T-helper 1 cell (primary cell): ENCODE measurements at places on chromosomes 12 and 14.

DNA sequence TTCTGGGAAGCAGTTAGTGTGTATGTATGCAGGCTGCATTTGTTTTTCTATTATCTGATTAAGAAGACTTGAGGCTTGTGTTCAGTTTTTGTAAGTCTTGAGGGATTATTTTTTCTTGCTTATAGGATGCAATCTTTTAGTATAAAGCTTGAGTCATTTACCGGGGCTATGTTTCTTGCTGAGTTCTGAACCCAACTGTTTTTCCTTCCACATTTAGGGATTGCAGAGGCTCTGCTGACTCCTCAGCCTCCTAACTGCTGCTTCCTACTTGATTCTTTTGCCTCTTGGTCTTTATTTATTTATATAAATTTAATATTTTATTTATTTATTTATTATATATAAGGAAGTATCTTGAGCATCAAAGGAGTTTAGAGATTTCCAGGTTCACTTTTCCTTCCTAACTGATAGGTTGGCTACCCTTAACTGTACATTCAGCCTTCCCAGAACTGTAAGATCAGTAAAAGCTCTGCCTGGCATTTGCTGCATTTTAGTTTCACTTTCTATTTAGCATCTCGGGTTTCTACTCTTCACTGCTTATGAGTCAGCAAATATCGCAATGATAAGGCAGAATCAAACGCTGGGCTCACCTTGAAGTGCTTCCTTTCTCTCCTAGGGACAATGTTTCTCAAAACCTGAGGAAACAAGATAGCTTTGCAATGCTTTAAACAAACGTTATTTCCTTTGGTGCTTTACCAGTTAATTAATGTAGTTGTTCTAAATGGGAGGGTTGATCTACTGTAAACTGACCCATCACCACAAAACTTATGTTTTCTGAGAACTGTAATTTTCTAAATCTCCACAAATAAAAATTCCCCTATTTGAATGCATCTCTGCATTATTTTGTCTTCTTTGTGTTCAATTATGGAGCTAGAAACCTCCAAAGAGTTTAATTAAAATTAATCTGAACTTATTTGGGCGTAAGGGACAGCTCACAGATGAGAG is 1183.7 kb upstream of the TMEM132C start:
- no peak for DNase-seq

- DNase-seq: no peak
Measured at GRCh38 chr12:94623161-94623920, 27.0 kb downstream of the TMCC3 start.

DNA sequence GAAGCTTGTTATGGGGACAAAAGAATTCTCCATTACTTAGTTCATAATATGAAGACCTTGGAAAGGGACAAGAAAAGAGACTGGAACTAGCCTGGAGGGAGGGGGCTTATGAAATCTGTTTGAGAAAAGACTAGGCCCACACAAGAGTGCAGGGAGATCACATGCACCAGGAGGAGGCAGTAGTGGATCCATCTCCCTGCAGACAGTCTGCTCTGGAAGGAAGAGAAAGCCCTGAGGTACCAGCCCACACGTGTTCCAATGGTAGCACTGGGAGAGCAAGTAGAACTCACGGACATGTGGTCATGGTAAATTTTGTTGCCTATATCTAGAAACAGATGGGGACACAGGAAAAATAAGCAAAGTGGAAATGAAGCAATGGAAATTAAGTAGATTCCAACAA is 445.4 kb downstream of the SOX5 start:
- no peak for DNase-seq

GRCh38 chr12:65465766-65466547 is 187.5 kb downstream of the MSRB3 start:
- DNase-seq: no peak

DNA sequence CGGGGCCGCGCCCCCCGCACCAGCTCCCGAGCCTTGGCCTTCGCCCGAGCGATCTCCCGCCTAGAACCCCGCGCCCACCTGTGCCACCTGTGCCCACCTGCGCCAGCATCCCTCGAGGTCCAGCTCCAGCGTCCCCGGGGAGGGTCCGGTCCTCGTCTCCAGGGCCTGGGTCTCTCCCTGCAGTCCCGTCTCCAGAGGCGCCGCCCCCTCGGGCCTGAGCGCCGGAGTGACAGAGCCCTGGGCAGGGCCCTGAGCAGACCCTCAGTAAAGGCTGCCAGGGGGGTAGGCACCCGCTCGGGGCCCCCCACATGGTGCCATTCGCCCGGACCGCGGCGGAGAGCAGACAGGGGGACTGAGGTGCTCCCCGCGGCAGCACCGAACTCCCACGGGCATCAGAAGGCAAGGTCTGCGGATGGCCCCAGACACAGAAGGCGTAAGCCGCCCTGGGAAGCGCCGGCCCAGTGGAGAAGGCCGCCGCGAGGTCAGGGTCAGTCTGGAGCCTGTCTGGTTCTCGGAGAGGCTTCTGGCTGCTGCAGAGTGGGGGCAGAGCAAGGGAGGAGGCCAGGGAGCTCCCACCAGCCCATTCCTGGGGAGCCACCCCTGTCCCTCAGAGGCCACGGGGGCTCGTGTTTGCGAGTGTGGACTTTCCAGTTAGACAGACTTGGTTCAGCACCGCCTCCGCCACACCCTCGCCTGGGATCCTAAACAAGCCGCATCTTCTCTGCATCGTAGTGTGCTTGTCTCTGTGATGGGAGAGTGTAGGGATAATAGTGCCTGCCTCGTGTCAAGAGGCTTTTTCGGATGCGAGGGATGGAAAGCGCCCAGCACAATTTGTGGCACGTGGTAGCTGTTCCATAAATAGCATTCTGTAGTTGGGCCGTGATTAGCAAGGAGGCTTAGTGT is 1.1 kb upstream of the PPP1R13B start:
- no peak for DNase-seq

GRCh38 chr12:118704527-118705241 is 276.7 kb upstream of the SRRM4 start:
- no peak for DNase-seq

DNA sequence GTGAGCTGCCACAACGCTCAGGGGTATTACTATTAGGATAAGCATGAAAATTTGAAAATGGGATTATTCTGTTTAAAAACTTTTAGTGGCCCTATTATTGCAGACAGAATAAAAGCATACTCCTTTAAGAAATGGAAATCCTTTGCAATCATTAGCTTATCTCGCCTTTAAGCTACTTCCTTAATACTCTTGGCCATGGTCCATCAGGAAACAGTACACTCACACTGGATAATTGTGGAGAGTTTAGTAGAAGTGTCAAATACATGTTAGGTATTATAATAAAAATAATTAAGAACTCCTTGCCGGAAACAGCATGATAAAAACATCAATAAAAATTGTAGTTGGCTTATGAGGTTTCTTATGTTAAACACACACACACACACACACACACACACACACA is 100.4 kb upstream of the PPFIA2 start:
- no peak for DNase-seq

GRCh38 chr14:96574633-96575632 is 72.8 kb downstream of the PAPOLA start:
- no peak for DNase-seq

GRCh38 chr12:65074932-65075331 is 46.2 kb downstream of the WIF1 start:
- DNase-seq: no peak

- DNase-seq: no peak
Measured at GRCh38 chr12:93734784-93735183, 57.6 kb downstream of the CRADD start.

DNA sequence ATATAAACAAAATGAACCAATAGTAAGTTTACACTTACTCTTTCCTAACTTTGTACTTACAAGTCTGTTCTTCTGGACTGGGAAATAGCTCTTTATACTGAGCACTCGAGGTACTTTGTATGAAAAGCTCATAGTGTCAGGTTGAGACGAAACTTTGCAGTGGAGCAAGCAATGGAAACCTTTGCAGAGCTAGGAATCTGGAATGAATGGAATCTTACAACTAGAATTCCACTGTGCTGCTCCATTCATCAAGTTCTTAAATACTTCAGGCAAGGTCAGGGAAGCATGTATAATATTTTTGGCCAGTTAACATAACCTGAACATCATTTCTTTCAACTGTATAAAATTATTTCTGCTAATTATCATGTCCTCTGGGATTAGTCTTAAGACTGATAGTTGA is 1327.5 kb upstream of the FLRT2 start:
- no peak for DNase-seq

GRCh38 chr12:67877727-67878126 is 111.5 kb upstream of the IFNG-AS1 start:
- DNase-seq: no peak

DNA sequence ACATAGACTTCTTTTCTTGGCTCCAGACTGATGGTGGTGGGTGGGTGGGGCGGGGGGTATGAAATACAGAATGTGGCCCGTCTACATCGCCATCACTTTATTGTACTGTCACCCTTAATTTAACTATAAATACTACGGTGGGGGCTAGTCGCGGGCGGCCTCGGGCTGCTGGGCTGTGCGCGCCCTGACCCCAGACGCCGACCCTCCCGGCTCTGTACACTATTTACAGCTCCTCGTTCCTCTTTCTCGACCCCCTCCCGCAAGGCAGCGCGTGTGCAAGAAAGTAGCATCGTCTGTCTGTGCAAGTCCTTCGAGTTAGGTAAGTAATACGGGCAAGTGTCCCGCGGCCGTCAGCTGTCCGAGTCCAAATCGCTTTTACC is 1.8 kb downstream of the GSC start:
- DNase-seq: no peak

- DNase-seq: no peak
Measured at GRCh38 chr12:64912516-64913255, 88.2 kb downstream of the TBC1D30 start.

GRCh38 chr12:88063375-88063774 is 34.2 kb upstream of the C12orf50 start:
- DNase-seq: no peak

- DNase-seq: no peak
Measured at GRCh38 chr12:107464644-107465043, 221.0 kb upstream of the PWP1 start.

- no peak for DNase-seq
Measured at GRCh38 chr14:95370076-95370475, 50.4 kb upstream of the CLMN start.

DNA sequence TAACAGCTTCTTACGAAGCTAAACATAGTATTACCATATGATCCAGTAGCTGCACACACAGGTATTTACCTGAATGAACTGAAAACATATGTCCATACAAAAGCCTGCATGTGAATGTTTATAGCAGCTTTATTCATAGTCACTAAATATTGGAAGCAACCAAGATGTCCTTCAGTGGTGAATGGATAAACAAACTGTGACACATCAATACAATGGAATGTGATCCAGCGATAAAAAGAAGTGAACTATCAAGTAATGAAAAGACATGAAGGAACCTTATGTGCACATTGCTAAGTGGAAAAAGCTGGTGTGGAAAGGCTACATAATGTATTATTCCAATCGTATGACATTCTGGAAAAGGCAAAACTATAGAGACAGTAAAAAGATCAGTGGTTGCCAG is 38.1 kb upstream of the JDP2 start:
- no peak for DNase-seq

- no peak for DNase-seq
Measured at GRCh38 chr14:34039428-34040047, 88.7 kb upstream of the EGLN3 start.

- DNase-seq: no peak
Measured at GRCh38 chr12:63047146-63047545, 103.9 kb downstream of the AVPR1A start.

- DNase-seq: no peak
Measured at GRCh38 chr12:56758728-56759262, 4.3 kb upstream of the HSD17B6 start.

GRCh38 chr12:130087222-130087621 is 75.0 kb upstream of the FZD10 start:
- no peak for DNase-seq

GRCh38 chr14:33332497-33332896 is 393.8 kb downstream of the NPAS3 start:
- no peak for DNase-seq

DNA sequence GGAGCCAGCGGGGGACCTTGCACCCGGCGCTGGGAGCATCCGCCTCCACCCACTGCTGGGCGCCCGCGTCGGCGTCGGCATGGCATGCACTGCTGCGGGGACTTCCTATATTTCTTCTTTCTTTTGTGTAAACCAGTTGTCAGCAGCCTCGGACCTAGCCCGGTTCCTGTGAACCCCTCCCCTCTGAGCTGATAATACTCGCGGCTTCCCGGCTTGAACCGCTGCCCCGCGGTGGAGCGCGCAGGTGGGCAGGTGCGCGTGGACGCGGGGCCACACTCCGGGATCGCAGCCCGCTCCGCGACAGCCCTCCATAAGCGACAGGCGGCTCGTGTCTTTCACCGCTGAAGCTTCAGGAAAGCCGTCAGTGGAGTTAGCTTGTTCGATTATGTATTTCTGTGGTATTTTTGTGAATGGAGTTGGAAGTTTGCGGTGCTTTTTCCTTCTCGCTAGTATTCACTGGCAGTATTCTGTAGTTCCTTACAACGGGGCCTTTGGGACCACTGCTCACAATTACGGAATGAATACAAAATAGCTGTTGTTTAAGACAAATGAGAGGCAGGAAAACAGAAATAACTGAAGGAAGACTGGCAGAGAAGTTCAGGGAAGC is 870 bp downstream of the BMAL2 start:
- DNase-seq: peak; percentile 10

- DNase-seq: peak; percentile 58
Measured at GRCh38 chr12:6336889-6337853, 4.7 kb downstream of the TNFRSF1A start.

GRCh38 chr12:52805739-52806138 is 8.2 kb downstream of the KRT4 start:
- no peak for DNase-seq

DNA sequence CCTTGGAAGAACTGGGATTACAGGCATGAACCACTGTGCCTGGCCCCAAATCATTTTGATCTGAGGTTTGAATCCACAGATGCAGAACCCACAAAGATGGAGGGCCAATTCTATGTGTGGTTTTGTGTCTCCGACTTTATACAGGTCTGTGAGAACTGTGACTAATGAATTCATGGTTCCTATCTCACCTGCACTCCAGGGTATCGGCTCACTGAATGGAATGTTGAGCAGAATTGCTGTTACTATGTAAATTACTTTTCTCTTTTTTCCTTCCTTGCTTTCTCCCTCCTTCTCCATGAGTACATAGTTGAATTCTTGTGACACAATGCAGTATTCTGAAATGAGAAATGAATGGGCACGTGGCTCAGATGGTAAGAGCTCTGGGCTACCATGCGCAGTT is 21.1 kb upstream of the GALNT16 start:
- DNase-seq: no peak

DNA sequence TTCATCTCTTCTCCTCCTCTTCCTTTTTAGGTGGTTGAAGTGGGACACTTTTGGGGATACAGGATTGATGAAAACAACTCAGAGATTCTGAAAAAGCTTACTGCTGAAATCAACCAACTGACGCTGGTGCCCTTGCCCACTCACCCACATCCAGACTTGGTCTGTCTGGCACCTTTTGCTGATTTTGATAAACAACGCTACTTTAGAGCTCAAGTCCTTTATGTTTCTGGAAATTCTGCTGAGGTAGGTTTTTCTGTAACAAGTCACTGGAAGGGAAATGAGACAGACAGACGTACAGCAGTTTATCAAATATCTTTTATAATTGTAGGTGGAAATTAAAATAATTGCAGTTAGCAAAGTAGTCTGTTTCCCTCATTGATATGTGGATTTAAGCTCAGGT is 60.0 kb upstream of the ASPG start:
- DNase-seq: no peak
